ENCODE measurements at places on chromosomes 1 and 21. TPM values are rescaled to one million over a fixed set of nuclear protein-coding genes. Genes with fewer than 3 reads are reported as not detected.

ESPN gene
- 46.5 TPM for polyA plus RNA-seq

IFNLR1 gene
- 2.9 TPM for polyA plus RNA-seq

APOBEC4 gene
- not detected for polyA plus RNA-seq

SAMD11 gene
- polyA plus RNA-seq, result 0.68 TPM

AKR7A3 gene
- polyA plus RNA-seq, result 1.3 TPM

DIRAS3 gene
- 1.6 TPM for polyA plus RNA-seq

Measured in esophagus (tissue), 2 donors.